ENCODE measurements at places on chromosomes 16 and 17.

DNA sequence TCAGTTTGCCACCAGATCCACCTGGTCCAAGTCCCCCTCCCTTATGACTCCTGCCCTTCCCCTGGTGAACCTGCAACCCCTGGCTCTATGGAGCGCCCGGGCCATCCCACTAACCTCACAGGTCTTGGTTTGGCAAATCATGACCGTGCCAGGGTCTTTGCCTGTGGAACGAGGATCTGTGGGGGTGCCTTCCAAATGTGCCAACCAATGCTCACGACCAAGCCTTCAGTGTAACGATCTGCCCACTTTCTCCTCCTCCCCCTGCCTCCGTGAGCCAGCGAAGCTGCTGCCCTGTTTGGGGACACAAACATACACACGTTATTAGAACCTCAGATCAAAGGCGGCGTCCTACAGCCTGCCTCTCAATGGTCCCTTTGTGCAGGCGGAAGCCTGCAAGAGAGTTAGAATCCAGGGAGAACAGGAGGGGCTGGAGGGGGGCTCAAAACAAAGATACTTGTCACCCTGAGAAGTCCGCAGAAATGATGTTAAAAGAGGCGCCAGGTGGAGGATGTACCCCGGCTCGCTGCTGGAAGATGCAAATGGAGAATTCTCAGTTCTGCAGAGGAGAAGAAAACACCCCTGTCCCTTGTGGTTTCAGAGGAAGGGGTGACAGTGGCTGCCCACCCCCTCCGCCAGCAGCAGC, 9.0 kb upstream of the NKD1 start:
- DNase-seq, result peak; percentile 17

GRCh38 chr17:67491009-67491680, 114.1 kb downstream of the PITPNC1 start:
- peak; percentile 77 for DNase-seq

- no peak for DNase-seq
Measured at GRCh38 chr17:51044976-51045375, 75.7 kb downstream of the SPAG9 start.

GRCh38 chr16:51540259-51540658, 389.2 kb upstream of the SALL1 start:
- DNase-seq, result no peak

DNA sequence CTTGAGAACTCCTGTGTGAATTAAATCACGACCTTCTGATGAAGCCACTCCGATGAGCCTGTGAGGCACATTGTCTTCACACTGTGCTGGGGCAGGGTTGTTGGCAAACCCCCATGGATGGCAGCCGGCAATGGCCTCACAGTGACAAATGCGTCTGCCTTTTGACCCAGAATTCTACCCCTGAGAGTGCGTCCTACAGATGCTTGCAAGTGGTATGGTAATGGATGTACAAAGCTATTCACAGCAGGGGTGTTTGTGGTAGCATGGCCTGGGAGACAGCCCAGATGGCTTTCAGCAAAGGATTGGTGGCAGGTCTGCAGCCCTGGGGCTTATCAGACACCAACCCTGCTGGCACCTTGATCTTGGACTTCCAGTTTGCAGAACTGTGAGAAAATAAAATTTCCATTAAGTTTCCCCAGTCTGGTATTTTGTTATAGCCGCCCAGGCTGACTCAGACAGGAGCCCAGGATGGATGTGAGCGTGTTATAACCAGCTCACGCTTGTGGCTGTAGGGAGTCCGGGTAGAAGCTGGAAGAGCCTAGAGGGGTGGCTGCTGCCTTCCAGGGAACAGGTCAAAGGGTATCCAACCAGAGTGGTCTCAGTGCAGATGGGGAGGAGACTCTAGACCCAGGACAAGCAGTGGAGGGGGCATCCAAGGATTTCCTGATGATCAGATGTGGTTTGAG, 10.1 kb downstream of the AFMID start:
- no peak for DNase-seq

- DNase-seq, result no peak
Measured at GRCh38 chr17:64747938-64748540, 85.9 kb upstream of the SMURF2 start.

DNA sequence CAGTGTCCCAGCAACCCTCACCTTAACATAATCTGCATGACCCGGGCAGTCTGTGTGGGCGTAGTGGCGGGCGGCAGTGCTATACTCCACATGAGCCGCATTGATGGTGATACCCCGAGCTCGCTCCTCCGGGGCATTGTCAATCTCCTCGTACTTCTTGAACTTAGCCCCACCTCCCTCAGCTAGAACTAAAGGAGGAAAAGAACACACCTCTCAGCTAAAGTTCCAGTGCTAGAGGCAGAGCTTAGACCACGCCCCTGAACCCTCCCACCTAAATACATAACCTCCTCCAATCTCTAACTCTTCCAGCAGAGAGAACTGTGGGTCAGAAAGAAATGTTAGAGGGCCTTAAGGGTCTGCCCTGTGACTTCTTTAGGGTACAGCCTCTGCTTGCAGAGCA, 855 bp downstream of the TUFM start:
- DNase-seq, result no peak

- no peak for DNase-seq
Measured at GRCh38 chr17:13182854-13183253, 165.0 kb upstream of the ELAC2 start.

- no peak for DNase-seq
Measured at GRCh38 chr17:78704594-78704993, 77.5 kb downstream of the CYTH1 start.

GRCh38 chr17:732067-732901, at the start of gene TLCD3A:
Gene TLCD3A (plus strand): TSS chr17:732596. CDS start chr17:732648, 52 bp downstream.
- peak; percentile 84 for DNase-seq

- peak; percentile 84 for DNase-seq
Measured at GRCh38 chr17:79777120-79777893, 641 bp upstream of the CBX2 start.

- DNase-seq, result no peak
Measured at GRCh38 chr17:67682196-67682595, 35.5 kb upstream of the NOL11 start.

DNA sequence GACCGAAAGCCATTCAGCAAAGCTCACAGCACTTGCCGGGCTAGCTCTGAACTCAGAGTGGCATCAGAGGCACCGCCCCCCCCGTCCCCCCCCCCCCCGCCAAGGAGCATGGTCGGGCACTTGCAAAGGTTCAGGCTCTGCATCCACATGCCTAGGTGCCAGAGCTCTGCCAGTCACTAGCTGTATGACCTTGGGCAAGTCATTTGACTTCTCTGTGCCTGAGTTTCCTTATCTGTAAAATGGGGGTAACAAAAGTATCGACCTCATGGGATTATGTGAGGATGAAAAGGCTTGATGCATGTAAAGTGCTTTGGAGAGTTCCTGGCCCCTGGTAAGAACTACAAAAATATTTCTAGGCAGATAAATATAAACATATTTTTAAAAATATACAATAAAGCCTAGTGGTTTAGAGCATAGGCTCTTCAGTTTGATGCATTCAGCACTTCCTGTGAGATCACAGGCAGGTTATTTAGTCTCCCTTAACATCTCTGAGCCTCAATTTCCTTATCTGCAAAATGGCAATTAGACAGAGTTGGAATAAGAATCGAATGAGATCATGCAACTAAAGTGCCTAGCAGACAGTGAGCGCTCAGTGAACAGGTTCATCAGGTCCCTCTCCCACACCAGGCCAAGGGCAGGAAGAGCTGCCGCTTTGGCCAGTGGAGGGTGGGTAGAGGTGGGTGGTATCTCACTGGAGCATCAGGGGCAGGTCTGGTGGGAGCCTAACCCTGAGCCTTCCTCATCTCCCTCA, 117.2 kb downstream of the CYLD start:
- no peak for DNase-seq

GRCh38 chr16:26195225-26195624, 503.5 kb downstream of the HS3ST4 start:
- DNase-seq, result no peak

GRCh38 chr17:35612924-35613521, 25.9 kb downstream of the AP2B1 start:
- DNase-seq, result peak; percentile 61

DNA sequence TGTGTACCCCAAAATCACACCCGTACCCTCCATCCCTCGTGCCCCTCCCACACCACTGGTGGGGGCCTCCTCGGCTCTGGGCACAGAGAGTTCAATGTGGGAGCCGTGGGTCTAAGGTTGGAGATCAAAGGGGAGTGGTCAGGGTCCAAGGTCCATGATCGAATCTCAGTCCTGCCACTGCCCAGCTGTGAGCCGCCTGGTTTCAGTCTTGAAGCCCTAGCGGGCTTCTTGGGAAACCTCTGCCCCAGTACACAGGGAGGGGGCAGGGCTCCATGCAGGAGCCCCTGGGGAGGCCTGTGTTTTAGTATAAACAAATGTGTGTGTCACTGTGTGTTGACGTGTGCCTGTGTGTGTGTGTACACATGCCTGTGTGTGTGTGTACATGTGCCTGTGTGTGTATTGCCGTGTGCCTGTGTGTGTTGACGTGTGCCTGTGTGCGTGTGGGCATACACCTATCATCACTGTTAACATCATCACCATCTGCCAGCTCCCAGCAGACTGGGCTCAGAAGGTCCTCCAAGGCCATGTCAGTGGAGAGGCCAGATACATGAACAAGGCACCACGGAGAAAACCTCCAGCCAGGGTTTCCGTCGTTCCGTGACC, 26.5 kb upstream of the ZNF469 start:
- DNase-seq, result no peak

All from right forelimb (tissue), 1 donor.